ENCODE measurements at places on chromosomes 16 and 17.

DNA sequence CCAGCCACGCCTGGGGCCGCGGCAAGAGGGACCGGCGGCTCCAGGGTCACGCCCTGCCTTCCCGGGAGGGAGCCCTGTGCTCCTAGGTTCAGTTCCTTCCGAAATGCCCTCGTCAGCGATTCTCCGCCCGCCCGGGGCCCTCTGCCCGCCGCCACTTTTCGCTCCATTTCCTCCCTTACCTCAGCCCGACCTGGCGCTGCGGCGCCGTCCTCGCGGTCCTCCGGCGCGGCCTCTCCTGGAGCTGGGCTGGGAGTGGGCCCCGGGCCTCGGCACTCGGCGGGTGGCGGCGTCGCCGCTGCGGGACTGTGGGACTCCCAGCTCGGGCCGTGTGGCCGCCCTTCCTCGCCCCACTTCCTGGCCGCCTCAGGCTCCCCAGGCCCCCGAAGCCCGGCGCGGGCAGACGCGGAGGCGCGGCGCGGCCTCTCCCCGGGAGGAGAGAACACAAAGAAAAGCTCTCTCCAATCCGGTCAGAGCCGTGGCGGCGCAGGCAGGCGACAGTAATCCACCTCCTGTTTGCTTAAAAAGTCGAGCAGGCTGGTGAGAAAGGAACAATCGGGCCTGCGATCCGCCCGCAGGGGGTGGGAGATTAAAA lies 1.6 kb downstream of the BAHCC1 start:
- peak; percentile 24 for DNase-seq

GRCh38 chr16:58222532-58223316 lies 24.8 kb upstream of the CSNK2A2 start:
- DNase-seq = no peak

DNA sequence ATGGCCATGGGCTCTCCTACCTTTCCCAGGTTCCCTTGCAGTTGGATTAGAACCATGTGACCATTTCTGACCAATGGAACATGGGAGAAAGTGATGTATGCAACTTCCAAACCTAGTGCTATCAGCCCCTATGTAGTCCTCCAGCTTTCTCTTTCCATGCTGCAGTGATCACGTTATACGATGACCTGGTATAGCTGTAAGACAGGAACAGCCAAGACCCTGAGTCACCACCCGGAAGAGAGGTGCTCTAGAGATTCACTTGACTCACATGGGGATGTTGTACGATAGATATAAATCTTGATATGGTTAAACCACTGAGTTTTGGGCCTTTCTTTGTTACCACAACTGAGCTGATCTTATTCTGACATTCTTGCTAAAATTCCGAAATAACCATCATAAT lies 65.1 kb downstream of the NOG start:
- DNase-seq = no peak

DNA sequence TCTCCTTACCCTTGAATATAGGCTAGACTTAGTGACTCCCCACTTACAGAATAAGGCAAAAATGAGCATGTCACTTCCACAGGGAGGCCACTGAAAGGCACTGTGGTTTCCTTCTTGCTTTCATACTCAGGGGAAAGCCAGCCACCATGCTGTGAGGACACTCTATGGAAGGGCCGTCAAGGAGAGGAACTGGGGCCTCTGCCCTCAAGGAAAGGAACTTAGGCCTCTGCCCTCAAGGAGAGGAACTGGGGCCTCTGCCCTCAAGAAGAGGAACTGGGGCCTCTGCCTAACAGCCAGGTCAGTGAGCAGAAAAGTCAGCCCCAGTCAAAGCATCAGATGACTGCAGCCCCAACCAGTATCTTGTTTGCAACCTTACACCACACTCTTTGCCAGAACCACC lies 30.1 kb downstream of the VPS35 start:
- peak; percentile 20 for DNase-seq

DNA sequence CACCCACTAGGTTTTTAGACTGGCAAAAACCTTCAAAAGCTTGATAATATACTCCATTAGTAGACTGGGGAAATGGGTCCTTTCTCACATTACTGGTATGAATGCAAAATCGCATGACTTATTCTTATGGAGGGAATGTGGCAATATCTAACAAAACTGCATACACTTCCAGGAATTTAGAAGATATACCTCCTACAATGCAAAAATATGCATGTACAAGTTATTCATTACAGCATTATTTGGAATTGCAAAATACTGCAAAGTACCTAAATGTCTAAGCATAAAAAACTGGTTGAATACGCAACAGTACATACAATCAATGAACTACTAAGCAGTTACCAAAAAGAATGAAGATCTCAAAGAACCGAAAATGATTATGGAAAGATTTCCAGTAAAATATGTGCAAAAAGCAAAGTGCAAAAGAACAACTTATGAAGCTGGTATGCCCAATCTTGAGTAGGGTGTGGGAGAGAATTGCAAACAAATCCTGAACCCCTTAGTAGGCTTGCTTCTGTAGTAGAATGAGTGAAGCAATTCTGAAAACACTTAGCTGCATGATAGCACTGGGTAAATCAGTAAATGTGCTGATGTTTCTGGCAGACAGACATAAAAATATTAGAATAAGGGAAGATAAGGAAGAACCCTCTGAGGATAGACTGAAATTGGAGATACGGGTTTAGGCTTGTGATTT lies 180.1 kb downstream of the PARN start:
- no peak for DNase-seq

DNA sequence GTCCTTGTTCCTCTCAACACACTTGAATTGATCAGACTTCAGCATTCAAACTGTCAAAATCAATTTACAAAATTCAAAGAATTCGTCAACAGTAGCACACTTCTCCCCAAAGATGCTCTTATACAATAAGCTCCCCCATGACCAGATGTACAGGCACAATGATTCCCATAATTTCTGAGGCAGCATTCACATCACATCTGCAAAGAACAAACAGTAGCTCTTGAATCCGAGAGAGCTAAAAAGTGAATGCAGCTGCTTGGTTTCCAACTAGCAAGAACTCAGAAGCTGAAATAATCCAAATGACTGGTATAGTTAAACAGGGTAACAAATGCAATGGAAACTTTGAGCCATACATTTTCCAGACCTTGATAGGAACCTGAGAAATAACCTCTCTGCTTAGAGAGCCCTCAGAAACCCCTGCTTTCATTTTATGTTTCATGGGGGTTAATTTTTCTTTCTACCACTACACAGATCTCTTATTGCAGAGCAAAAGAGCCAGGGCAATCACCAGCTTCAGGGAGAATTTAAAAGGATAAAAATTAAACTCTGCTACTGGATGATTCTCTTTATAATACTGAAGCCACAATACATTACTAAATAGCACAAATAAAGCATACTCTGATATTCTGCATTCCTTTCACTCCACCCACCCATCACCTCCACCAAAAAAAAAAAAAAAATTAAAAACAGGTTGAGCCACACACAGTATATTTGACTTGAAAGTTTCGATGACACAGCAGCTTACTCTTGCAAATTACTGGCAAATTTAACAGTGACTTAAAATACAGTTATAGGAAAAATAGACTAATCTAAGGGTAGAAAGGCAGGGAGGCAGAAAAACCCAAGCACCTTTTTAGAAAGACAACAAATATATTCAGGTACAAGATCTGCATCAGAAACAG lies 23.1 kb upstream of the TMEM97 start:
- DNase-seq = no peak

DNA sequence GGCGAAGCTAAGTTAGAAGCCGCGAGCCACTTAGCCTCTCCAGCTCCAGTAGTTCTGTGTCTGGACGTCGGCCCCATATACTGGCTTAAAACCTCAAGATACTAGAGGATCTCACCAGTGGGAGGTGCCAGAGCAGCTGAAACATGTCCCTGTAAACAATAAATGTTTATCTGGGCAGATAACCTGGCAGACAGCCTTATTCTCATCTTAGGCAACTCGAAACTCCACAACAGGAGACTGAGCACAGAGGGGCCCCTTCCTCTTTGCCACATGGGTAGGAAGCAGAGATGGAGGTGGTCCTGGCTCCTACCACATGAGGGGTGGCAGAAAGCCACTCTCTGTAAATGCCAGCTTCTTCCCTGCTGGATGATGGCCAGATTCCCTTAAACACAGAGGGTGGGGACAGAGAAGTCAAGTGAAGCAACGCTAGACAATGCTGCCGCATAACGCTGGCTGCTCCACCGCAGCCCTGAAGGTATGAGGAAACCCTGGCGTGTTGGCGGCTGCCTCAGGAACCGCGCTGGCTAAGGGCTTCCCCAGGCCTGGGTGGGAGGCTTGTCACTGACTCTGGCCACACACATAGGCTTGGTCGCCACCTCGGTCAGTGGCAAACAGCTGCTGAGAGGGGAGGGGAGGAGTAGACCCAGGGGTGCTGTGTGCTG lies 67.9 kb downstream of the HIC1 start:
- no peak for DNase-seq

- DNase-seq = no peak
Observed at GRCh38 chr17:54903375-54903774, 2.7 kb downstream of the TOM1L1 start.

- no peak for DNase-seq
Observed at GRCh38 chr17:4895657-4896331, 3.5 kb upstream of the C17orf107 start.

DNA sequence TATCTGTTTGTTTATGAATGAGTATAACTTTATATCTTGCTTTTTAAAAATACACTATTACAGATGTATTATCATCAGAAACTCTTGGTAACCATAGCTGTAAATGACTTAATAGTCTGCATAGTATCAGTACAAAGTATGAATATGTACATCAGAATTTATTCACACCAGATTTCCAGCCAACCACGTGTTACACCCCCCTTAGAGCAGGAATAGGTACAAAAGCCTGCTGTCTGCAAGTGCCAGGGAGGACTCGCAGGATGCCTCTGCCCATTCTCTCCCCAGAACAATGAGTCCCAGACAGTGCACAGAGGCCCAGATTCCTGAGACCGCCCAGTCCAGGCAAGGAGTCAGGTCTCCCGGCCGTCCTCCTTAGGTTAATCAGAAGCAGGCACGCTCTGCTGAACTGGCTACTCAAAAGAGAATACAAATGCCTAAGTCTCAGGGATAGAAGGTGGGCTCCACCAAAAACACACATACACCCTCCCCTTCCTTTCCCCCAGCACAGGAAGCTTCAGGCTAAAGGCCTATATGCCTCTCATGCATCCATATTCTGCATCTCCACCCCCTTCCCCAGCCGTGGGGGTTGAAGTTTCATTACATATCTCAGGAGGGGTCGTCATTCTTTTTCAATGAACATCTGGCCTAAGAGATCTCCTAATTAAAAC lies 159.1 kb upstream of the CDH11 start:
- DNase-seq = no peak

DNA sequence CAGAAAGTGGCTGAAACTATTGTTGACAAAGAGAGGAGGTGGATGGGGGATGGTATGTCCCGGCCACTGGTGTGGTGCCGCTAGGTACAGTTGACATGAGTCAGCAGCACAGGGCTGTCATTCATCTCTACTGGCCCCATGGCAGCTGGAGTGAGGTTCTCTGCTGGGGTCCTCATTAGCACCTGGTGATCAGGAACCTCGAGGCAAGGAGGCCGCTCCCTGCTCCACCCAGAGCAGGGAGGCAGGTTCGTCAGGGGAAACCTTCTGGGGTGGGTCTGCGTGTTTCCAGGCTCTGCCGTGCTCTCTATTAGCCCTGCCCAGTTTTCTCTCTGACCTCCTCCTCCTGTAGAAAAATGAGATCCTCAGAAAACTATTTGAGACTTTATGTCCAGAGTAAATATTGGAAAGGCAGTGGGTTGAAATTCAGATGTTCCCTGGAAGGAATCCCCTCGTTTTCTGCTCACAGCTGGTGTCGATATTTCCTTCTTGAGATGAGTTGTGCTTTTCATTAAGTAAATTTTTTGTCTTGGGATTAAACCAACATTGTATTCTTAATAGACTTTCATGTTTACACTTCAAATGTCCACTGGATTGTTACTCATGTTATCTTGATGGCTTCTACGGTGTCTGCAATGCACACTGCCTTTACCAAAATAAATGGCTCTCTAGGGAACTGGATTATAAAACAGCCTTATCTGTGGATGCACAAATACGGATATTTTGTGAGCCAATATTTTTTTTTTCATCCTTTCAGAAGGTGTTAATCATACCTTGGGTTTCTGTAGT lies 7.1 kb downstream of the NTN1 start:
- DNase-seq = no peak

DNA sequence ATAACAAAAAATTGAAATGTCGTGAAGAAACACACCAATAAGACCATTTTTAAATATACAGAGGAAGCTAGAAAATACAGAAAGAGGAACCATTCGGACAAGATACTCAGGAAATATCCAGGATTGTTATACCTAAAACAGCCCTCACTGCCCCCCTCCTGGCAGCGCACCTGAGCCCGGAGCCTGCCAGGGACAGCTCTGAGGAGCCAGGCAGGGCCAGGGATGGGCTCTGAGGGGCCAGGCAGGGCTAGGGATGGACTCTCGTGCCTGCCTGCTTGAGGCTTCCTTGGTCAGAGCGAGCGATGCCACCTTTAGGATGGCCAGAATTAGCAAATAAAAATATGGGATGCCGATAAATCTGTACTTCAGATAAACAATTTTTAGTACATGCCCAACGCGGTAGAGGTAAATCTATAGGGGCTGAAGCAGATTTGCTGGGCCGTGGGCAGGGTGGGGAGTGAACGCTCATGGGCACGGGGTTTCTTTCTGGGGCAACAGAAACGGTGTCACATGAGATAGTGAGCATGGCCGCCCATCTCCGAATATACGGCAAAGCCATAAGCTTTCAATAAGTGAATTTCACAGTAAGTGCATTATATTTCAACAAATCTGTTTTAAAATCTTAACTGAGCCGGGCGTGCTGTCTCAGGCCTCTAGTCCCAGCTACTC lies 18.2 kb upstream of the CSNK1D start:
- DNase-seq = no peak

DNA sequence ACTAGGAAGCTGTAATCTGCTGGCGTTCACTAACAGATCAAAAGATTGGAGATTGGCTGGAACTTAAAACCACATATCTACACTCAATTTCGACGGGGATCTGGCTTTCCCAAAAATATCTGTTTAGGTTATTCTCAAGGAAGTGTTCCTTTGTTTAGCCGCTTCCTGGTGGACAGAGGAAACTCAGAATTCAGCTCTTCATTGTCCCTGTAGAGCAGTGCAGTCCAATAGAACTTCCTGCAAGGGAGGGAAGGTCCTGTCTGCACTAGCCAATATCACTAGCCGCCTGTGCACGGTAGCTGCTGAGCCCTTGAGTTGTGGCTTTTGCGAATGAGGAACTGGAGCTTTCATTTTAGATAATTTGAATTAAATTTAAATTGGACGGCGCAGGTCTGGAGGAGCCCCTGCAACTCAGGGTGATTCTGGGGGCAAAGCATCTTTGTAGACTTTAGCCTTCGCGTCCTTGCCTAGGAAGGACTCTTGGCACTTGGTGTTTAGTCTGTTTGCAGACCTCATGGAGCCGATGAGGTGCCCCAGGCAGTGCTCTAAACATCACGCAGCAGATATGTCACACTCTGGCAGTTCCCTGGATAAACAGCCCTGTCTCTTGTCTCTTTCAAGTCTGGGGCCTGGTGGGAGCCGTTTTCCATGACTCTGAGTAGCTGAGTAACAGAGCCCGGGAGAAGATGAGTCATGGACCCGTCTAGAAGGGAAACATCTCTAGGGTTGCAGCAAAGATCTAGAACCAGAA lies 122.2 kb downstream of the CCDC182 start:
- no peak for DNase-seq
